GM13977 (cell line): ENCODE measurements at places on chromosomes 16 and 17.
A peak's percentile ranks its signal among the peaks of the same experiment; 100 is the strongest.

- no peak for DNase-seq
Observed at GRCh38 chr17:233473-233941, 52.1 kb upstream of the DOC2B start.

DNA sequence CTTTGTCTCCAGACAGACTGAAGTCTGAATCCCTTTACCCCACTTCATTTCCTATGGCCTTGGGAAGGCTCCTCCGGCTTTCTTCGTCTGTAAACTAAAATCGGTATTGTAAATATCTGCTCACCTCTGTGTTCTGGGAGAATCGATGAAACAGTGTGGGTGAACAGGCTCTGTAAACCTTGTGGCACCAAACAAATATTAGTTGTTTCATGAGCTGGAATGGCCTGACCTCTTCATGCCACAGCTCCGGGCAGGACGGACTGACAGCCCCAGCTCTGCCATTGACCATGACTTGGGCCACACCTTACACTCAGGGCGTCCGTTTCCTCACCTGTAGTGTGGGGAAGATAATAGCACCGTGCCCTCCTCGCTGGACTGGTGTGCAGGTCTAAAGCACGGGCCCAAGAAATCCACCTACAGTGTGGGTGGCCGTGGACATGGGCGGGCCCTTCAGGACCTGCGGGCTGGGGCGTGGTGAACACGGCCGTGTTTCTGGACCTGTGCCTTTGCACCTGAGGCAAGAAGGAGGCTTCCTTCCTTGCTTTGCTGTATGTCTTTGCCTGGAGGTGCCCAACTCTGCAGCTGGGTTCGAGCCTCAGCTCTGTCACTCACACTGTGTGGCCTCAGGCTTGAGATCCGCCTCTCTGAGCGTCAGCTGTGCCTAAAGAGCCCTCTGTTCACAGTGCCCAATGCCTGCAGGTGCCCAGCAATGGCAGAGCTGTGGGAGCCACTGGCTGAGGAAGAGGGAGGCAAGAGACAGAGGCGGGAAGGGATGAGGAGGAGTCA, 6.1 kb upstream of the OSGIN1 start:
- no peak for DNase-seq

DNA sequence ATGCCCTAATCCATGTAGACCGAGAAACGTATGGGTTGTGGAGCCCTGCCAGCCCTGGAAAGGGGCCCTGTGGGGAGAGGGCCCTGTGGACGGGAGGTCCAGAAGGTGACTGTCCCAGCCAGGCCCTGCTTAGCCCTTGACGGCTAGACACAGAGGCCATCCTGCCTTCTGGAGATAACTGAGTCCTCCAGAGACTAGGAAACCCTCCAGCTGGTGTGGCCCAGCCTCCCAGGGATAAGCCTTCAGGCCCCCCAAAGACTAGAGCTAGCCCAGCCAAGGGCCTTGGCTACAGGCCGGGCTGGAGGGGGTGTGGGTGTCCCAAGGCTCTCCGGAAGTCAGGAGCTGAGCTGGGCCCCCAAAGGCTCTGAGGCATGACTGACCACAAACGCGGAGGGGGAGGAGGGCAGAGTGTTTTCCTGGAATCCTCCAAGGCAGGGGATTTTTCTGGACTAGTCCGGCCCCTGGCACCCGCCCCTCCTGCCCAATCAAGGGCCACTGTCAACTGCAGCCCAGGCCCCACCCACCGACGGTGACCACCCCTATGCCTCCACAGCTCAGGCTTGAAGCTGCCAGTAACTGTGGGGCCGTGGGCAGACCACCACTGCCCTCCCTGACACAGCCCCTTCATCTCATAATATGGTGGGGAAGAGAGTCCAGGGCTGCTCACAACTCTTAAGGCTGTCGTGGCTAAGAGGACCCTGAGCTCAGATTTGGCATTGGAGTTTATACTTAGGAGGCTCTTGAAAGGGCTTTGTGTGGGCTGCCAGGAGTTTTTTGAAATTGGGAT, 885 bp upstream of the VASN start:
- no peak for DNase-seq

DNA sequence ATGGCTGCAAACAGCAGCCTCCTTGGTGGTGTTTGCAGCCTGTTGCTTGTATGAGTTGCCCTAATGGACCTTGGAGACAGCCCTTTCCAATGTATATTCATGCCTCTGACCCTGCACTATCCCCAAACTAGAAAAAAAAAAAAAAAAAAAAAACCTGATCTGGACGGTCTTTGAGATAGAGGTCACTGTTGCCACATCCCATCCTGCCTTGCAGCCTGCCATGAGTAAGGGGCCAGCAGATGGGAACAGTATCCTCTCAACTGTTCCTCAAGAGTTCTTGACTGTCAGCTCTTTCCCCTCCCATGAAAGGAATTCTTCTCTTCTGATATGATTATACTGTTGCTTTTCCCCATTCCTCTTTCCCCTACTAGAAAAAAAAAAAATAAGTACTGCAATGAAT, 152.4 kb downstream of the SSH2 start:
- no peak for DNase-seq

DNA sequence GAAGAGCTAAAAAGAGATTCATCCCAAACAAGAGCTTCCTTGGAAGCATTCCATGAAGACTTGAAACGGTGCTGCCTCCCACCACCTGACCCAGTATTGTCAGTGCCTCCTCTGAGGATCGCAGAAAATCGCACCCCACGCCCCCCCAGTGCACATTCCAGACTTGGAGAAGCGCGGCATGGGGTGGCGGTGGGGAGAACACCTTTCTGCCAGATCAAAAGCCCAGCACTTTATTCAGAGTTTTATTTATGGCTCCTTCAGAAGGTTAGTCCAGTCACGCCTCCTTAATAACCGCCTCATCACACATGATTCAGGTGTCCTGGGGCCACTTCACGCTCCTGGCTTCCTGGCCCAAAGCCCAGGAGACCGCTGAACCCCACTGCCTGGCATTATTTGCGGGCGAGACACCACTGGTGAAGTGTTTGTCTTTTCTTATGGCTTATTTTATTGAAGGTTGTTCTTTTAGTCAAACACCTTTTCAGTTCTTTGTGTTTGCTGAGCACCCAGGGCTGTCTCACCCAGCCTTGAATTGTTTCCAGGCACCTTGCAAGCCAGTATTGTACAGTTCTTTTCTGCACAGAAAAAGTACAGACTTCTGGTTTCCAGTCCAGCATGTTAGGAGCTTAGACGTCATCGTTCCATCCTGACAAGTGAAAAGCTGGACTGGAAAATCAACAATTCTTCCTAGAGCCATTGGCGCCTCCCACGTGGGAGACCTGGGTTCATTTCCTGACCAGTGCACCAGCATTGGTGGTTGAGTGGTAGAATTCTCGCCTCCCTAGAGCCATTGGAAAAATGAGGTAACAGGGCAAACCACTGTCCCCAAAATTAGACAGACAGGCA, 79.6 kb upstream of the CACNG5 start:
- DNase-seq = no peak

- peak; percentile 40 for DNase-seq
Observed at GRCh38 chr16:21638573-21638975, 13.8 kb downstream of the IGSF6 start.

DNA sequence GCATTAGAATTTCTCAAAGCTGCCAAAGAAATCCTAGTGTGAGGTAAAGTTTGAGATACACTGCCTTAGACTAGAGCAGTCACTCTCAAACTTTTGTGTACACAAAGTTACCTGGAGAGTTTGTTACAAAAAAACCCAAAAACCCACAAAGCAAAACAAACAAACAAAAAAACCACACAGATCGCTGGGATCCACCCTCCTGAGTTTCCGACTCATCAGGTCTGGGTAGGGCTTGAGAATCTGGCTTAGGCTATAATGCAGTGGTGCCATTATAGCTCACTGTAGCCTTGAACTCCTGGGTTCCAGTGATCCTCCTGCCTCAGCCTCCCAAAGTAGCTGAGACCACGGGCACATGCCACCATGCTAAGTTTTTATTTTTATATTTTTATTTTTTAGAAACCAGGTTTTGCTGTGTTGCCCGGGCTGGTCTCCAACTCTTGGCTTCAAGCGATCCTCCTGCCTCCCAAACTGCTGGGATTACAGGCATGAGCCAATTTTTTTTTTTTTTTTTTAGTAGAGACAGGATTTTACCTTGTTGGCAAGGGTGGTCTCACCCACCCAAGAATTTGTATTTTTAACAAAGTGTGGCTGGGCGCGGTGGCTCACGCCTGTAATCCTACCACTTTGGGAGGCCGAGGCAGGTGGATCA, 22.3 kb upstream of the SMG1 start:
- DNase-seq = no peak

GRCh38 chr16:57527610-57528360, 8.6 kb downstream of the CCDC102A start:
- DNase-seq = no peak

GRCh38 chr17:76986365-76986764, 118.2 kb downstream of the MGAT5B start:
- no peak for DNase-seq

- no peak for DNase-seq
Observed at GRCh38 chr16:68711421-68712139, 25.5 kb upstream of the CDH1 start.

- no peak for DNase-seq
Observed at GRCh38 chr17:61831099-61831498, 32.2 kb downstream of the BRIP1 start.

GRCh38 chr16:67470359-67470758, 10.6 kb downstream of the ATP6V0D1 start:
- no peak for DNase-seq

DNA sequence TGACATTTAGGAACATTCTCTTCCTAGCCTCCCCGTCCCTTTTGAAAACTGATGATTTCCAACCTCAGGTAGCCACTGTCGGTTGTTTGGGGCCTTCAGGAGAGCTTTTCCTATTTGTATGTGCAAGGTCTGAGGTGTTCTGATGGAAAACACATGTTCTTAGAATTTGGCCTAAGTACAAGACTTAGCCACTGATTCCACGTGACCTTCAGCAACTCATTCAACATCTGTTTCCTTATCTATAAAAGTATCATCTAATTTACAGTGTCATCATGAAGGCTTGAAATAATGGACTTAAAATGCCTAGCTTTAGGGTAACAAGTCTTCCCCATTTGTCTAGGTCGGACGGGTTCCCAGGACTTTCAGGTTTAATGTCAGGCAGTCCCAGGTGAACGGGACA, 259.3 kb downstream of the SOX9 start:
- DNase-seq = no peak

GRCh38 chr17:65130832-65131231, 6.3 kb upstream of the RGS9 start:
- no peak for DNase-seq

- DNase-seq = no peak
Observed at GRCh38 chr17:79160980-79161636, 86.5 kb downstream of the ENGASE start.

DNA sequence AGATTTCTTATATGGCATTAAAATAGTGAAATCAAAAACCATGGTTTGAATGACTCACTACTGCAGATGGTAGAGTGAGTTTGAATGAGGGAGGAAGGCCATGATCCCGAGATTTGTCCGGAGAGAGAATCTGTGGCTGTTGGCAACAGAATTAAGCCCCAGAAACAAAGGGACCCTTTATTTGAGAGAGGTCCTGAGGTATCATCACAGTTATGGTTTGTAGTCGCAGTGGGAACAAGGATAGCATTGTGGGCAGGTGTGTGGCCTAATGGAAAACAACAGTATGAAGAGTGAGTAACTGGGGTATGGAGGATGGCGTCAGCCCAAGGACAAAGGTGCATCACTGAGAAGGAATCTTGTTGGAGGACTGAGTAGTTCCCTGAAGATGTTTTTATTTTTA, 8.5 kb upstream of the ZFP3 start:
- DNase-seq = no peak

- no peak for DNase-seq
Observed at GRCh38 chr16:4316864-4317531, 1.1 kb downstream of the GLIS2 start.

DNA sequence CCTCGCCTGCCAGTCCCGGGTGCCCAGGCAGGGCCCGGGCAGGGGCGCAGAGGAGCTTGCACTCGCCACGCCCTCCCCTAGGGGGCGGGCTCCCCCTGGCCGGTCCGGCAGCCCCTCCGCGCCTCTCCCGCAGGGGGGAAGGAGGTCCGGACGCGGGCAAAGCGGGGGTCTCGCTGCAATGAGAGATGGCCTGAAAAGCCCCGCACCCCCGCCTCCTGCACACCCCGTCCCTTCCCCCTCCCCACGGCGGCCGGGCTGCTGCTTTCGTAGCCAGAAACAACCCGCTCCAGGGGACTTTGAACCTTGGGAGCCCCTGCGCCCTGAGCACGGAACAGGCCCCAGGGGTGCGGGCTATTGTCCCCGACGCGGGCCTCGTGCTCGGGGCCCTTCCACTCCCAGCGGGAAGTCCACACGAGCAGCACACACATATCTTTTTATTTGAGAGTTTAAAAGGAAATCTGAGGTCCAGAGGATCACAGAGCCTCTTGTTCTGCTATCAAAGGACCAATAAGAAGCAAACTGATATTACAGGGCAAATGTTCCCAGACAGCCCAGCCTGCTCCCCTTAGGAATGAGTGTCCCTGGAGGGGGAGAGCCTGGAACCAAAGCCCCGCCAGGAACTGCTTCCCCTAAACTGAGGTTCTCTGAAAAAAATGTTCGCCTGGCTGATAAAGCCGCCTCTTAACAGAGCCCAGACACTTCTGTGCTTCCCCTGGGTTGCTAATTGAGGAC, 5.8 kb upstream of the CBX4 start:
- DNase-seq = peak; percentile 88

DNA sequence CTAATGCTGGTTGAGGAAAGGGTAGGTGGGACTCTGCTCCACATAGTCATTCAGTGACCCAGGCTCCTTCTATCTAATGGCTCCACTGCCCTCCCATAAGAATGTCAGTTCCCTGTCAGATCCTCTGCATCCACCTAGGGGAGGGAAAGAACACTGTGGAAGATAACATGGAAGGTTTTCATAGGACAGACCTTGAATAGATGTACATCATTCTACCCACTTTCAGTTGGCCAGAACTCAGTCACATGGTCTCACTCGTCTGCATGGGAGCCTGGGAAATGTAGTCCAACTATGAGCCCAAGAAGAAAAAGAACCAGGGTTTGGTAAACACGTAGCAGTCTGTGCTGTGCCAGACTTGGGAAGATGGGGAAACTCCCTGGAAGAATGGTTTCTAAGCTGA, 27.1 kb upstream of the SCNN1B start:
- no peak for DNase-seq

DNA sequence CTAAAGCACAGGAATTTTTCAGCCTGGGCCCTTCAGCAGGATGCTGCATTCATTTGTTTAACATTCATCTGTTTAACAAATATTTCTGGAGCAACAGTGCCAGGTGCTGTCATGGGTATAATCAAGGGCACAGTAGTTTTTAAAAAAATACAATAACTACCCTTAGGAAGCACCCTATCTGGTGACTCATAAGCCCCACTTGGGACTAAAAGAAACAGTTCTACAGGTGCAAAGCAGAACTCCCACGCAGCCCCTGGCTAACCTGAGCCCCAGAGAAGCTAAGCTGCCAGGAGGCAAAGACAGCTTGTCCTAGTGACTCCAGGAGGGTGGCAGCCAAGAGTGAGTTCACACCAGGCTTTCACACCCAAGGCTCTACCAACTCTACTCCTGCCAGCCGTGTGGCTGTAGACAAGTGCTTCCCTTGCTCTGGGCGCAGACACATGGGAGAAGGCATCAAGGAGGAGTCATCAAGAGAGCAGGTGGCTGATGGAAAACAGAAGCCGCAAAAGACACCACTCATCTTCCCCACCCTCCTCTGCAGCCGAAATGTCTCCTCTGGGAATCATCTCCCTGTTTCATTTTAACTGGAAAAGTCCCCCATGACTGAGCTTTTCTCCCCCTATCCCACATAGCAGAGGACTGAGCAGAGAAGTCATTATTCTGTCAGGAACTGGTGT, 14.4 kb downstream of the CUEDC1 start:
- DNase-seq = no peak
